ENCODE measurements at places on chromosomes 1 and 21.

GRCh38 chr1:117600966-117601365 is 4.9 kb upstream of the TENT5C start:
- H3K4me3 ChIP-seq, result no peak overlapping the region
- peaks cover 35% of the 10 kb centered on the region for H3K4me1 ChIP-seq
- H3K36me3 ChIP-seq, result no peaks in the 10 kb centered on the region
- peak overlapping the region; percentile 87 for H3K27ac ChIP-seq
- H3K27me3 ChIP-seq, result no peaks in the 10 kb centered on the region

DNA sequence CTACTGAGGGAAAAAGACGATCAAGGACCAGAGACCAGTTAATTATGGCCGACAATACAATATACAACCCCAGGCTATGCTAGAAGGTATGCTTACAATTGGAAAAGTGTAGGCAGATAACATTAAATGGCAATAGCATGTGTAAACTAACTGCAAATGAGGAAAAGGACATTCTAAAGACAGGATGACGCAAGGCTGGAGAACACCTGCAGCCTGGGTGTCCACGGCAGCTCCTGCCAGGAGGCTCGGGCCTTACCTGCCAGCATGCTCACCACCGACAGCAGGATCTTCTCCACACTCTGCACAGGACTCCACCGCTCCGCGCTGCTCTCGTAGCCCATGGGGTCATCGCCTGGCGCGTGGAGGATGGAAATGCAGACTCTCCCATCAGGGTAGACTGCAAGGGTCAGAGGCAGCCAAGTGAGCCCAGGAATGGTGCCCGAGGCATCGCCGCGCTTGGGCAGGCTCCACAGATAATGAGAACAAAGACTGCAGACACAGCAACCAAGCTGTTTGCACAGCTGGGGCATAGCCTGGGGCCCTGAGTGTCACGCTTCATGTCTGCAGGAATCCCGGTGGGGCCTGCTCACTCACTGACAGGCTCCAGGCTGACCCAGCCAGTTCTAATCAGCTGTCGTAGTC is 28.2 kb downstream of the UBE2G2 start:
- no peak overlapping the region for H3K27ac ChIP-seq
- DNase-seq, result no peak
- H3K4me1 ChIP-seq, result no peaks in the 10 kb centered on the region
- H3K27me3 ChIP-seq, result no peaks in the 10 kb centered on the region
- no peaks in the 10 kb centered on the region for H3K36me3 ChIP-seq
- H3K4me3 ChIP-seq, result no peak overlapping the region

DNA sequence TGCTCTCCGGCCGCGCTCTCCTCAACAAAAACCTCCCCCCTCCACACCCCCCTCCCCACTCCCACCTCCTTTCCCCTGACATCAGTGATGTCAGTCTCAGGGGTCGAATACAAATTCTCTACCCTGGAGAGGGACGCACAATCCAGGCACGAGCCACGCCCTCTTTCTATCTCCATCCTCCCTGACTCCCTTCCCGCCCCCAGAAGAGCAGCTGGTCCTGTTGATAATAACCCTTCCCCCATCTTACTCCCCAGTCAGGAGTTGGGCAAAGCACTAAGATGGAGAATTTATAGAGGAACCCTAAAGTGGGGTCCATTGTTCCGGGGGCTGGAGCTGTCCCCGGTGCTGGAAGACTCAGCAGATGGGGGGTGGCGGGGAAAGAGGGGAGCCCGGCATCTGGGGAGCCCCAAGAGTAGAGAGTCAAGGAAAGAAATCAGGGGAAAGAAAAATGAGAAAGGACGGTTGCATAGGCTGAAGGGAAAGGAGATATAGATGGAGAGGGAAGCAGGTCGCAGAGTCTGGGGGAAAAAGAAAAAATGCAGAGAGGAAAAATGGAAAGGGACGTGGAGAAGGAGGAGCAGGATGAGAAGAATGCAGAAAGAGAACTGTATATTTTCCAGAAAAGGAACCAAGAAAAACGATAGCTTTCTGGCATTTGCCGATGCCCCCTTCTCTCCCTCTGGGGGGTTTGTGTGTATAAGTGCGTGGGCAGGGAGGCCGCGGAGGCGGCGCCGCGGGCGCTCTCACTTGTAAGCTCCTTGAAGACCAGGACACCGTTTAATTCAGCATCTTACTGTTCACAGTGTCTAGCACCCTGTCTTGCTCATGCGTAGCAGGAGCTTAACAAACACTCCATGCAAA is at the start of gene CELF3:
CELF3 (minus strand) TSS at position 33 of the 861 bp plus-strand sequence. CDS start 783 bp downstream, outside the sequence.
- H3K4me1 ChIP-seq, result peaks cover 19% of the 10 kb centered on the region
- H3K27me3 ChIP-seq, result peaks cover 13% of the 10 kb centered on the region
- DNase-seq, result no peak
- no peak within 1 kb of the TSS for H3K27ac ChIP-seq
- no peaks in the 10 kb centered on the region for H3K36me3 ChIP-seq

DNA sequence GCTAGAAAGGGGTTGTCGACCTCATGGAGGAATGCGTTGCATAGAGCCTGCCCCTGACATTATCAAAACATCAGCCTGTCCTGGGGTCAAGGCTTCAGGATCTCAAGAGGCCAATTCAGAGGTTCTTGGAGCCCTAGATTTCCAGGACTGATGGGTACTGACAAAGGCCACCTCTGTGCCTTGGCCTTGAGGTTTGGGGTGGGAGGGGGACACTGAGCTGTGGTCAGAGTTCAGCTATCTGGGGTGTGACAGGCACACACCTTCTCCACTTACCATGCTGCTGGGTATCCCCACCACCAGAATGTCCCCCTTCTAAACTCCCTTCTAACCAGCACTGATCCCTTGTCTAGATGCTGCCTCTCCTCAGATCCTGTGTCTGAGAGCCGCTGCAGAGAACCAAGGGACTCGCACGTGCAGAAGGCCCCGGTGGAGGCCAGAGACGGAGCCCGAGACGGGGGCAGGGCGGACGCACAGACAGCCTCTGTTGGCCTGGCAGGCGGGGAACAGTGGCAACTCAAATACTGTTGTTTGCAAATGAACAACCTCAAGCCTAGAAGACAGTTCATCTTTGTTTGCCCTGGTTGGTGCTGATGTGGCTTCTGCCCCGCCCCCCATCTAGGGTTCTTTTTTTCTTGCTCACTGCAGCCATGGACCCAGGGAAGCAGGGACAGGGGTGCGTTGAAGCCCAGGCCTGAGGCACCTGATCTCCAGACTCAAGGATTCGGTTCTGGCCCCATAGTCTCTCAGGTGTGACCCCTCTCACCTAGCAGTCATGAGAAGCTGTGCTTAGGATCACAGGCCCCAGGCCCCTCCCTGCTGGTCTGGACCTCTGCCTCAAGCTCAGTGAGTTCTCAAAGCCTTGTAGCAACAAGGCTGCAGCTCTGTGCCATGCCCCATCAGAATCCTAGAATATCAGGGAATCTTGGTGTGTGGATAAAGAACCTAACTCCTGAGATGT is 28.1 kb upstream of the CSF1 start:
- no peaks in the 10 kb centered on the region for H3K27me3 ChIP-seq
- no peak overlapping the region for H3K4me3 ChIP-seq

DNA sequence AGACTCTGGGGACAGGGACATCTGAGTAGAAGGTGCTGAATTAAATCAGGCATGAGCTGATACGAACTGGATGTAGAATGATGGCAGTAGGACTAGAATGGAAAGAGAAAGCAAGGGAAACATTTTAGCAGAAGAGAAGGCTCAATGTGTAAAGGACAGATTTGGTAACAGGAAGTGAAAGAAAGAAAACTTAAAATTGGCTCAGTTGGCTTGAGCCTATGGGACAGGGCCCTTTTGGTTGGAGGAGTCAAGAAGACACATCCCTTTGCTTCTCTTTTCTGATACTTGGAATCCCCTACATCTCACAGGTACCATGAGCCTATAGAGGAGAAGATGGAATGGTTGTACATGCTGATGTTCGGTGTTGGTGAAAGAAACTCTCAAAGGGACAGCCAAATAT is 300.6 kb upstream of the PLXNA2 start:
- no peak overlapping the region for H3K27ac ChIP-seq
- no peak overlapping the region for H3K4me3 ChIP-seq
- H3K36me3 ChIP-seq, result no peaks in the 10 kb centered on the region
- H3K4me1 ChIP-seq, result no peaks in the 10 kb centered on the region
- DNase-seq, result no peak
- H3K27me3 ChIP-seq, result no peaks in the 10 kb centered on the region
